RWPE2 (cell line): ENCODE measurements at places on chromosomes 12 and 14.

DNA sequence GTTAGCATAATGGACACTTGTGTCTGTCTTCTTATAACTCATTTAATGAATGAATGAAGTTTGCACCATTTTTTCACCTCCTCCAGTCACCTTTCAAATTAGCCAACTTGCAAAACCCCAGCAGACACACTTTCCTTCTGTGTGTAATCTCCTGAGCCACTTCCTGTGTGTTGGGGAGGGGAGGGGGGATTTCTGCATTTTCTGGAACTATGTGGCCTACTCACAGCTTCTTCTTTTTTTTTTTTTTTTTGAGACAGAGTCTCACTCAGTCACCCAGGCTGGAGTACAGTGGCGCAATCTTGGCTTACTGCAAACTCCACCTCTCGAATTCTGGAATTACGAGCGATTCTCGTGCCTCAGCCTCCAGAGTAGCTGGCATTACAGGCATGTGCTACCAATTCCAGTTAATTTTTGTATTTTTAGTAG is 4.1 kb upstream of the SERPINA1 start:
- DNase-seq = peak; percentile 78

GRCh38 chr12:101229841-101230241 is 19.8 kb upstream of the SLC5A8 start:
- DNase-seq = no peak

DNA sequence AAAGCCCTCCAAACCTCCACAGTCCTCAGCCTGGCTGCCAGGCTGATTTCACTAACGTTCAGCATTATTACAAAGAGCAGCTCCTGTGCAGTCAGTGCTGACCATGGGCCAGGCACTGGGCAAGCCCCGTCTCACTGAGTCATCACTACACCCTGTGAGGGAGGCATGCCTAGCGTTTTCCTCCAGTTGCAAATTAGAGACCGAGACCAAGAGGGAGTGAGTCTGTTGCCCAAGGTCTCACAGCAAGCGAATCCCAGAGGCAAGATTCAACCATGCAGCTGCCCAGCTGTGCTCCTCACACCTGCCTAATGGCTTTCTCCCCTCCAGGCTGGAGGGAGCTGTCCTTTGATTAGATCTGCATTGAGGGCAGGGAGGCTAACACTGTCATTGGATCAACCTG is 229.3 kb upstream of the LHX5 start:
- DNase-seq = no peak

GRCh38 chr12:15863372-15863771 is 18.8 kb upstream of the STRAP start:
- DNase-seq = no peak

DNA sequence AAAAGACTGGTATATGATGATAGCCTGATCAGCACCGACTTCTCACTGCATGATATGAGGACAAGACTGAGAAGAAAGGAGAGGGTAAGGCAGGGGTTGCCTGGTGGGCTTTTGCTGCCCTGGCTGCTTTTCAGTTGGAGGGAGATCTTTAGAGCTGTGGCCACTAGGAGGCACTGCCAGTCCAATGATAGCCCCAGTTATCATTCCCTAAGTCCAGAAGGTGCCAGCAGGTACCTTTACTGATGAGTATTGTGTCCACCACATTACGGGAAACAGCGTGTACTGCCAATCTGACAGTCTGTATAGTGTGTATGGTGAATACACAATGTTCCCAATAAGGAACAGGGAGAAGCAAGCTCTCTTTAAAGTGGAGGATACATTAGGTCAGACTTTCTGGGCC is 55.8 kb upstream of the CCDC175 start:
- DNase-seq = no peak

DNA sequence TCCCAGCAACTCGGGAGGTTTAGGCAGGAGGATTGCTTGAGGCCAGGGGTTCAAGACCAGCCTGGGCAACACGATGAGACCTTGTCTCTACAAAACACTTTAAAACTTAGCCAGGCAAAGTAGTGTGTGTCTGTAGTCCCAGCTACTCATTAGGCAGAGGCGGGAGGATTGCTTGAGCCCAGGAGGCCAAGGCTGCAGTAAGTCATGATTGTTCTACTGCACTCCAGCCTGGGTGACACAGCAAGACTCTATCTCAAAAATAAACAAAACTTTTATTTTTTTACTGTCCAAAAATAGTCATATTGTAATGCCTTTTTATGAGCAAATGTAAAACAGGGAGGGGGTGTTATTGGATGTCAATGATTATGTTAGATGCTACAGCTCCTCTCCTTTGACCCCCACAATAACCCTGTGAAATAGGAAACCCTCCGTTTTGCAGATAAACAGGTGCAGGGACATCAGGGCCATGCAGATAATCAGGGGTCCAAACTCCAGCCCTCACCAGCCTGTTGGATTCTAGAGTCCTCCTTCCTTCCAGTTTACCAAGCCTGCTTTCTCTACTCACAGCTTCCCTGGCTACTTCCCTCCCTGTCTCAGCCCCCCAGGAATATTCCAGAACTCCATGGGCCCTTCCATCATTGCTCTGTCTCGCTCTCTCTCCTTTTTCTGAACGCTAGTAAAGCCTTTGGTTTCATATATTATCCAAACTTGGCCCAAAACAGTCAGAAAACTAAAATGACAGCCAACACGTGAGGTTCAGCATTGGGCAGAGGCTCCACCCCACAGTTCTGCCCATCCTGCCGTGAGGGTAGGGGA is 5.9 kb upstream of the FBLN5 start:
- DNase-seq = no peak

- DNase-seq = no peak
Measured at GRCh38 chr14:59224341-59224740, 35.9 kb downstream of the DAAM1 start.

GRCh38 chr12:68199127-68199526 is 26.5 kb downstream of the IL26 start:
- DNase-seq = no peak
